ENCODE measurements at places on chromosomes 1 and 21.

GRCh38 chr1:87121711-87122163 is 206.9 kb upstream of the LMO4 start:
- DNase-seq: no peak

- DNase-seq: peak; percentile 89
Measured at GRCh38 chr1:31182352-31182751, 57.3 kb downstream of the NKAIN1 start.

- DNase-seq: no peak
Measured at GRCh38 chr1:78472851-78473496, 17.8 kb upstream of the PTGFR start.

GRCh38 chr1:19284881-19285280 is 3.7 kb downstream of the AKR7A3 start:
- no peak for DNase-seq

- DNase-seq: no peak
Measured at GRCh38 chr1:40861224-40862003, 749 bp downstream of the CITED4 start.

DNA sequence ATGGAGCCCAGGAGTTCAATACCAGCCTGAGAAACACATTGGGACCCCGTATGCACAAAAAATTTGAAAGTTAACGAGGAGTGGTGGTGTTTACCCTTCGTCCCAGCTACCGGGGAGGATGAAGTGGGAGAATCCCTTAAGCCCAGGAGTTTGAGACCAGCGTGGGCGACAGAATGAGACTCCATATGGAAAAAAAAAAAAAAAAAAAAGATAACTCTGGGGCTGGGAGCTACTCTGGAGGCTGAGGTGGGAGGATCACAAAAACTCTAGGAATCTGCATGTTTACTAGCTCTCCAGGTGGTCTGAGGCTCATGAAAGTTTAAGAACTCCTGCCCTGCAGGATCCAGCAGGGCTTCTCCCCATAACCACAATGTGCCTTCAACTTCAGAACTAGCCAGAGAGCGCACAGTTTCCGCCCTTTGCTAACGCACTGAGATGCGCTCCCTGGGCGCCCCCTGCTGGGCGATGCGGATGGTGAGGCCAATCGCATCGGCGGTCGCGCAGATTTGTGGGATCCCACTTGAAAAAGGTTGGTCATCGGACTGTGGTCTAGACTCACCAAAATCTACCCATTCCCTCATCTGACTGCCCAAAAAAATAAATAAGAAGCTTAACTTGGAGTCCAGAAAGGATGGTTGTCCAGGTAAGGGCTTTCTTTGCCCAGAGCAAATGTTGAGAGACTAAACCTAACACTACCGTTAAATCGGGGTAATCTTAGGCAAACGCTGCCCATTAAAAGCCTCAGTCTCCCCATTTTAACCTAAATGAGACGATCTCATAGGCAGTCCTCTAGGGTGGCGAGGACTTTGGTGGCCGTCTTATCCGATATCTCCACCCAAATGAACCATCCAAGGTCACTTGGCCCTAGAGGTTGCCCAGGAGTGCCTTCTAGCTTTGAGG is 8.8 kb downstream of the ZNF683 start:
- peak; percentile 74 for DNase-seq

GRCh38 chr1:233638513-233638912 is 24.6 kb downstream of the KCNK1 start:
- no peak for DNase-seq
